ENCODE measurements at places on chromosomes 2 and 18. TPM values are rescaled to one million over a fixed set of nuclear protein-coding genes. Genes with fewer than 3 reads are reported as not detected.

STPG4 gene
- 0.23 TPM for total RNA-seq

SAG gene
- 0.15 TPM for total RNA-seq

NRP2 gene
- 0.82 TPM for total RNA-seq

BMP10 gene
- not detected for total RNA-seq

STAT1 gene
- 107 TPM for total RNA-seq

FARSB gene
- total RNA-seq: 61.2 TPM

ERMN gene
- total RNA-seq: 0.57 TPM

CNDP2 gene
- total RNA-seq: 213 TPM

RNU2-63P gene
- total RNA-seq: 29.3 TPM

HNRNPLL gene
- 79.3 TPM for total RNA-seq

RAD51AP2 gene
- total RNA-seq: not detected

ANO7 gene
- total RNA-seq: 4.0 TPM

GLI2 gene
- total RNA-seq: not detected

IRS1 gene
- total RNA-seq: 3.7 TPM

C1QL2 gene
- total RNA-seq: not detected

CIB4 gene
- not detected for total RNA-seq

ACMSD gene
- total RNA-seq: not detected

ZNF638 gene
- 76.0 TPM for total RNA-seq

Measured in activated CD8-positive, alpha-beta memory T cell treated with anti-CD3 and anti-CD28 coated beads for 36 hours (primary cell).